Osteocyte (in vitro differentiated cells): ENCODE measurements at places on chromosomes 3 and 15. TPM values are rescaled to one million over a fixed set of nuclear protein-coding genes. Genes with fewer than 3 reads are reported as not detected.

OXTR gene
- total RNA-seq: 23.8 and 24.0 TPM in 2 replicates

LRRC31 gene
- not detected in 2 replicates for total RNA-seq

TNIK gene
- 11.5 and 15.5 TPM in 2 replicates for total RNA-seq

COL6A6 gene
- total RNA-seq: not detected in 2 replicates

INKA1 gene
- 5.1 and 5.2 TPM in 2 replicates for total RNA-seq

GNAT1 gene
- total RNA-seq: not detected in 2 replicates

TEX55 gene
- not detected in 2 replicates for total RNA-seq

FOXL2 gene
- 0.21 and 0.24 TPM in 2 replicates for total RNA-seq

OR5K2 gene
- not detected in 2 replicates for total RNA-seq

CSPG5 gene
- 0.42 and 0.59 TPM in 2 replicates for total RNA-seq

ENTPD3 gene
- not detected in 2 replicates for total RNA-seq

CHL1 gene
- total RNA-seq: not detected in 2 replicates

CCR5 gene
- total RNA-seq: not detected in 2 replicates

ACP3 gene
- total RNA-seq: not detected in 2 replicates

ADCY5 gene
- total RNA-seq: 10.6 and 15.3 TPM in 2 replicates

DPPA2 gene
- total RNA-seq: not detected in 2 replicates

SV2B gene
- total RNA-seq: not detected in 2 replicates

RUVBL1 gene
- 34.1 and 34.3 TPM in 2 replicates for total RNA-seq

ZNF80 gene
- not detected in 2 replicates for total RNA-seq

GOLGA8J gene
- 0.34 TPM in 1 of 2 replicates, not detected in the other for total RNA-seq

LRRN1 gene
- 0.99 and 1.2 TPM in 2 replicates for total RNA-seq

CIDEC gene
- total RNA-seq: not detected in 2 replicates

FGD5 gene
- not detected in 2 replicates for total RNA-seq

TMEM44 gene
- total RNA-seq: 27.9 and 34.2 TPM in 2 replicates

MKRN3 gene
- total RNA-seq: not detected in 2 replicates

DISP2 gene
- total RNA-seq: 1.4 and 1.5 TPM in 2 replicates

BNC1 gene
- 3.2 TPM in 2 replicates for total RNA-seq

ATP2B2 gene
- total RNA-seq: 0.13 TPM in 1 of 2 replicates, not detected in the other

TM4SF18 gene
- total RNA-seq: 2.2 and 3.7 TPM in 2 replicates

HIGD2B gene
- total RNA-seq: not detected in 2 replicates

NTRK3 gene
- total RNA-seq: not detected in 2 replicates

OIP5 gene
- total RNA-seq: 2.4 and 3.1 TPM in 2 replicates

CPNE9 gene
- 0.26 TPM in 1 of 2 replicates, not detected in the other for total RNA-seq

DNAH12 gene
- 0.05 and 0.08 TPM in 2 replicates for total RNA-seq

C3orf22 gene
- total RNA-seq: not detected in 2 replicates

ARRDC4 gene
- total RNA-seq: 14.9 and 15.3 TPM in 2 replicates

TLR9 gene
- not detected in 2 replicates for total RNA-seq

CHRM5 gene
- not detected in 2 replicates for total RNA-seq

ALDH1L1 gene
- 1.4 and 1.5 TPM in 2 replicates for total RNA-seq

ARHGAP31 gene
- 49.7 and 51.0 TPM in 2 replicates for total RNA-seq

LSAMP gene
- total RNA-seq: 3.9 and 4.4 TPM in 2 replicates

ERC2 gene
- 0.35 and 0.78 TPM in 2 replicates for total RNA-seq

CYP11A1 gene
- not detected in 2 replicates for total RNA-seq

RPP14 gene
- 14.2 and 17.9 TPM in 2 replicates for total RNA-seq

HLTF gene
- total RNA-seq: 29.2 and 34.6 TPM in 2 replicates

ZNF620 gene
- 3.7 and 4.8 TPM in 2 replicates for total RNA-seq

SI gene
- not detected in 2 replicates for total RNA-seq

LMCD1 gene
- 135 and 136 TPM in 2 replicates for total RNA-seq
